ENCODE measurements at places on chromosomes 5 and 9.

DNA sequence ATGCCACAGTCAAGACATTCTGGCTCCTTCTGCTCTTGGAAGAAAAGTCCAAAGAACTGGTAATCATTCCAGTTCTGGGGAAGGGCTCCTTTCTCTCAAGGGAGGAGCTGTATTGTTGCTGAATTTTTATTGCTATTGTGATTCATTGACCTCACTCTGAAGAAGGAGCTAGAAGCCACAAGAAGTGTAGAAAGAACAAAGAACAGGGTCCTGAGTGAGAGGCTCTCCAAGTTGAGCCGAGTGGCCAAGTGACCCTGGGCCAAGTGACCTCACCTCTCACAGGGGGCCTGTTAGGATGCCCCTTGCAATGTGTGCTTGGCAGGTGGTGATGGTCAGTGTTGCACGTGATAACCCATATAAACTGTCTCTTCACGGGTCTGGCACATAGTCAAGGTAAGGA is 173.3 kb downstream of the FGF18 start:
- DNase-seq = no peak

DNA sequence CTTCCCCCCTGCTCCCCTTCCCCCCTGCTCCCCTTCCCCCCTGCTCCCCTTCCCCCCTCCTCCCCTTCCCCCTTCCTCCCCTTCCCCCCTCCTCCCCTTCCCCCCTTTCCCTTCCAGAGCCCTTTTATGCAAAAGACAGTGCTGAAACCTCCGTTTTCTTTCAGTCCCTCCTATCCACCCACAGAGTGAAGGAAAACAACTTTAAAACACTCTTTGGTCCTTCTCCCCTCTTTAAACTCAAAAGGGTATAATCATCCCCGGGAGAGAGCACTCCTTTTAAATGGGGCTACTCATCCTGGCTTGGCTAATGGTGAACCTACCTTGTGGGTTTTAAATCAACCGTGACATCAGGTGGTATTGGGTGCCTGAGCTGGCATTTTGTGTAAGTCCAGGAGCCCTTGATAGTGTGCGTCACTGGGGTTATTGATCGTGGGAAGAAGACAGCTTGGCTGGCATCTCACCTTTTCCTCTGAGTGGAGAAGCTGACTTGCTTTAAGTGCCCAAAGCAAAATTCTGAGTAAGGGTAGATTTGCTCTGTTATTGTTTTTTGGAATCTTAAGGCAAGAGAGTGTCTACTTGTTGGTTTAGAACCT is 2.7 kb downstream of the LARP1 start:
- no peak for DNase-seq

GRCh38 chr5:39426051-39426745 is 1.4 kb upstream of the DAB2 start:
- DNase-seq = no peak

DNA sequence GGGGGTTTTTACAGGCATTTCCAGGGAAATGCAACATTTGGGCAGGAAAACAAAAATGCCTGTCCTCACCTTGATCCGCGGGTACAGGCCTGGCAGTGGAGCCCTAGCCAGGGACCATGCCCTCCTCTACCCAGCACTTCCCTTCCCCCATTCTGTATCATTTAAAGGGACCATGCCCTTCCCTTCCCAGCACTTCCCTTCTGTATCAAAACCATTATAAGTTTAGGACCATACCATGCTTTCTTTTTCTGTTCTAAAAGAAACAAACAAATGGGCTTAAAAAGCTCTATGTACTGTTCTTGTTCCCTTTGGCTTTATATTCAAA is 166.9 kb upstream of the ZNF608 start:
- no peak for DNase-seq

GRCh38 chr9:1453636-1454035 is 403.5 kb downstream of the DMRT2 start:
- no peak for DNase-seq

- DNase-seq = no peak
These were observed 141.0 kb downstream of the ST8SIA4 start for GRCh38 chr5:100762108-100762507.

DNA sequence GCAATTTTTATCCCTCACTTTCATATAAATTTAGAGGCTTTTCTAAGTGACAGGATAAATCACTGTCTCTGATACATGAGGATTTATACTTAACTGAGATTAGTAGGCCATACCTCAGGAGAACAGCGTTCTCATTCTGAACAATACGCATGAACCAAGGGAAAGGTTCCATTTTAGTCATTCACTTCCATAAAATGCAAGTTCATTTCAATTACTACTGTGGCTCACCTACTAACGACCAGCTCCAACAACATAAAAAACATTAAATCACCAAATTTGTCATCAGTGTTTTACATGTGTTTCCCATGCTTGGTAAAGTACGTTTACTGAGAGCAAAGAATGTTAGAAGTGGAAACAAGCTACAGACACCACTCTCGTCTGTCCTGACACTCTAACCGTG is 67.4 kb downstream of the EFNA5 start:
- DNase-seq = no peak

DNA sequence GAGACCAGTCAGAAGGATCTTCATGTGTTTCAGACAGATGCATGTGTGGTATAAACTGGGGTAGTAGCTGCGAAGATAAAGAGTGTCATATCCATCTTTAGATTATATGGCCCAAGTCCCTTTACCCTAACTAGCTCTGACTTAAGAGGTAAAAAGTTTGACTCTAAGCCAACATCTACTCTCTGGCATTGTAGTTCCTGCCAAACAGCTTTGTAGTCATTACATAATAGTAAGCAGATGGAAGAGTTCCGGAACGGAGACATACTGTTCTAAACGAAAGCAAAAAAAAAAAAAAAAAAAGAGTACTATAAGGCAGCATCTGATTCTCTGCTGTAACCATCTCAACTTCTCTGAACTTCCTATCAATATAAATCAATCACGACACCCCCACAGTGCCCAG is 48.8 kb downstream of the CEMIP2 start:
- DNase-seq = peak; percentile 57

- no peak for DNase-seq
These were observed 21.6 kb downstream of the RAPGEF6 start for GRCh38 chr5:131613423-131613822.

DNA sequence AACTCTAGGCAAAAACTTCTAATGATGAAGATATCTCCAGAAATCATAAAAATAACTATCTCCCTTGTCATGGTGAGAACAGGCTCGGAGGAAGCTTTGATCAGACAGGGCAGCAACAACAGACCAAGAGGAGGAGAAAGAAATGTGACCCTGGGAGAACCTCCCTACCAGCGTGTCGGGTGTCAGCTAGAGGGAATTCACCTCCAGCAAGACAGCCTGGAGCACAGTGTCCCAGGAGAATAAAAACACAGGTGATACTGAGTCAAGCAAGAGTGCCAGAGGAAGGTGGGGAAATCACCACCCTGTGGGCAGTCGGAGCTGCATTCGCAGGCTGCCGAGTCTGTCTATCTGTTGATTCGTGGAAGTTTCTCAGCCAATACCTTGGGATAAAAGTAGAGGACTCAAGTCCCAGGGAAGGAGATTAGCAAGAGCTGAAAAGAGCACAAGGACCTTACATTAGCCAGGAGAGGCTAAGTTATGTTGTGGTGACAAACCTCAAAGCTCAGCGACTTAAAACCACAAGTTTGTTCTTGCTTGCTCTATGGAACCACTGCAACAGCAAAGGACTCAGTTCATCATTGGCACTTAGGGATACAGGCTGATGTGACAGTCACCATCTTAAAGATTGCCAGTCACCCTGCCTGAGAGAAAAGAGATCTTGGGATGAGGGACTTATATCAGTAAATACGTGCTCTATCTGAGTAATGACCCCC is 598.3 kb downstream of the CCDC171 start:
- no peak for DNase-seq

- DNase-seq = peak; percentile 76
These were observed 10.5 kb downstream of the MLLT3 start for GRCh38 chr9:20611691-20612287.

DNA sequence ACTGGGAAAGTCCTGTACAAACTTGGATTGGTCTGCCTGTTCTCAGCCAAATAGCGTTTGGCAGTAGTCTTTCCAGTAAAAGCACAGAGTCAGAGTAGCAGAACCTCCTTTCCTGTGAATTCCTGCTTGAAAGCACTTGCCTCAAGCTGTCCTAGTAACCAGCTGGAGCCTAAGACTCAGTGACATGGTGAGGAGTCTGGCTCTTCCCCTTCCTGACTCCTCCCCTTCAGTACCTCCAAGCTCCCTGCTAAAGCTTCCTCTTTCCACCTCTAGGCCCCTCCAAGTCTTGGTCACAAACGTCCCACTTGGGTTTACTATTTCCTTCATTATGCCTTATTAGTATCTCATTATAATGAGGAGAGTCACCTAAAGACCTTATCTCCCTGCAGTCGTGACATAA is 21.4 kb upstream of the FAM81B start:
- no peak for DNase-seq

- no peak for DNase-seq
These were observed 30.8 kb upstream of the PURA start for GRCh38 chr5:140083120-140083519.

GRCh38 chr9:93107151-93107824 is 11.3 kb downstream of the CARD19 start:
- no peak for DNase-seq

- DNase-seq = peak; percentile 5
These were observed 10.1 kb upstream of the FOXI1 start for GRCh38 chr5:170095646-170096045.

DNA sequence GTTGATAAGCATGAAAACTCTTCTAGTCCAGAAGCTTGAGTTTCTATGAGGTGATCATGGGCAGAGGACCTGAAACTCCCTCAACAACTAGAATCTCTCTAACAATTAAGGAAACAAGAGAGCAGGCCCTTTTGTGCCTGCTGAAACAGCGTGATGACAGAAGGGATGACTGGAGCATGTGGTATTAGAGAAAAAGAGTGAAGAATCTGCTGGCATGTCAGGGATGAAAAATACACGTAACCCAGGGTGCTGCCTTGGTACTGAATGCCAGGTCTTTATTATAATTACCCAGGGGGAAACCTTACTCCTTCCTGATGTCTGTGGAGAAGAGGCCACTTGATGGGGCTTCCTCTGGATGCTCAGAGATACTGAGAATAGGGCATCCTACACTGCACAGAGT is 167.8 kb downstream of the CRB2 start:
- DNase-seq = no peak

Measured in HFFc6 (cell line).